ENCODE measurements at places on chromosomes 12 and 14.

- no peak for DNase-seq
Measured at GRCh38 chr12:110846615-110847566, at the start of gene CCDC63. TSS of gene CCDC63 (plus strand) at chr12:110846987. CDS start at chr12:110852955, 5,968 bp downstream.

GRCh38 chr12:87290505-87290904 is 738.7 kb downstream of the C12orf50 start:
- no peak for DNase-seq

DNA sequence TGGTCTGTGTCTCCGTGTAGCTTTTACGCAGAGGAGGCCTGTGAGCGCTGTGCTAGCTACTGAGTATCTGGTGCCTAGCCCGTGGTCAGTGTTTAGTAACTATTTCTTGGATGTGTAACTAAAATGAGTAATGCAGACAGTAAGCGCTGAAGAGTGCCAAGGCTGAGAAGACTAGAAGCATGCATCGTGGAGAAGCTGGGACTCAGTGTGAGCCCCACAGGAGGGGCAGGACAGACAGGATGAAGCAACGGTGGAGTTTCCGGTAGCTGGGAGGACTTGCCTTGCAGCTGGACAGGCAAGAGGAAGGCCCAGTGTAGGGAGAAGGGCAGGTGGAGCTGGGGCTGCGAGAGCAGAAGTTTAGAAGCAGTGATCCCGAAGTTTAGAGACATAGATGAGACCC is 233.4 kb upstream of the FKBP4 start:
- no peak for DNase-seq

DNA sequence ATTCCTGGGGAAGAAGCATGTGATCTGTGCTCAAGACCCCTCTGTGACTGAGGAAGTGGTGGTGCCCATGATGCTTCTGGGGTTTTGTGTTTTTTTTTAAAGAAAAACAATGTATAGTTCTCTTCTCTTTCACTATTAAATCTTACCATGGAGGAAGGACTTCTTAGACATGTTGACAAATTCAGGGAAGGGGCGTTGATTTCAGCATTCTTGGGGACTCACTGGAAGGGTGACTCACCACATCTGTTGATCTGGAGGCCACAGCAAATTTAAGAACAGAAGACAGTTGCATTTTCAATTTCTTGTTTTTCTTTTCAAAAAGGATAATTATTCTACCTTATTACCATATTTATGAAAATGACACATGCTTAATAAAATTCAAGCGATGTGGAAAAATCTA is 152.9 kb upstream of the RTL1 start:
- no peak for DNase-seq

GRCh38 chr14:90091393-90091792 is 29.6 kb downstream of the KCNK13 start:
- DNase-seq, result no peak

GRCh38 chr14:89667983-89668382 is 250.9 kb upstream of the FOXN3 start:
- no peak for DNase-seq

GRCh38 chr14:85688006-85688405 is 158.1 kb downstream of the FLRT2 start:
- DNase-seq, result no peak

DNA sequence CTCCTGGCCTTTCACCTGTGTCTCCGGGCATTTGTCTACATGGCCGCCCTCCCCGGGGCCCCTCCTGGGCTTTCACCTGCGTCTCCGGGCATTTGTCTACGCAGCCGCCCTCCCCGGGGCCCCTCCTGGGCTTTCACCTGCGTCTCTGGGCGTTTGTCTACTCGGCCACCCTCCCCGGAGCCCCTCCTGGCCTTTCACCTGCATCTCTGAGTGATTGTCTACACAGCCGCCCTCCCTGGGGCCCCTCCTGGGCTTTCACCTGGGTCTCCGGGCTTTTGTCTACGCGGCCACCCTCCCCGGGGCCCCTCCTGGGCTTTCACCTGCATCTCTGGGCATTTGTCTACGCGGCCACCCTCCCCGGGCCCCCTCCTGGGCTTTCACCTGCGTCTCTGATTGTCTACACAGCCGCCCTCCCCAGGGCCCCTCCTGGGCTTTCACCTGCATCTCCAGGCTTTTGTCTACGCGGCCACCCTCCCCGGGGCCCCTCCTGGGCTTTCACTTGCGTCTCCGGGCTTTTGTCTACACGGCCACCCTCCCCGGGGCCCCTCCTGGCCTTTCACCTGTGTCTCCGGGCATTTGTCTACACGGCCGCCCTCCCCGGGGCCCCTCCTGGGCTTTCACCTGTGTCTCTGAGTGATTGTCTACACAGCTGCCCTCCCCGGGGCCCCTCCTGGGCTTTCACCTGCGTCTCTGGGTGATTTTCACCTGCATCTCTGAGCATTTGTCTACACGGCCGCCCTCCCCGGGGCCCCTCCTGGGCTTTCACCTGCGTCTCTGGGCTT is 68.0 kb upstream of the GALNT9 start:
- no peak for DNase-seq

DNA sequence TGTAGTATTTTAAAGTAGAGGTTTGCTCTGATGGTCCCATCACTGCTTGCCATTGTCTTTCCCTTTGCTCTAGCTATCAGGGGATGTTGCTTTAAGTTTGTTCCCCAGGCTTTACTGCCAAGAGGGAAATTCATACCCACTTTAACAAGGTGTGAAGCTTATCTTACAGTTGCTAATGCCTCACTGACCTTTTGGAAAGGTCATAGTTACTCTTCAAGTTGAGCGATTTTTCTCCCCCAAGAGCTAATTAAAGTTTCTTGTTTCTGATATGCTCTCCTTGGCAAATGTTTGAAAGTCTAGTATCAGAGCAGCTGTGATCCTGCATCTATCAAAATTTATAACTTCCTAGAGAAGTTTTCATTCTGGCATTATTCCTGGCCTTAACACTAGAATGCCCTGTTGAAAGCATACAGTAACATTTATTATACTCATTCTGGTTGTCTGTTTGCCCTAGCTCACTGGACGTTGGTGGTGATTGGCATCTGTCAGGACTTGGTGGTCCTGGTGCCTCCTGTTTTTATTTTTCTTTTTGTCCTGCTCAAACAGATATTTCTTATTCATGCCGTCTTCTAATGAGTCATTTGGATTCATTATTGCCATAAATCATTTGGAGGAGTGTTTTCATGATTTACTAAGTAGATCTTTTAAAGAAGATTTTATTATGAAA is 8.1 kb downstream of the ATP2A2 start:
- DNase-seq, result no peak

GRCh38 chr12:93572712-93573551 is 457 bp downstream of the SOCS2 start:
- no peak for DNase-seq

DNA sequence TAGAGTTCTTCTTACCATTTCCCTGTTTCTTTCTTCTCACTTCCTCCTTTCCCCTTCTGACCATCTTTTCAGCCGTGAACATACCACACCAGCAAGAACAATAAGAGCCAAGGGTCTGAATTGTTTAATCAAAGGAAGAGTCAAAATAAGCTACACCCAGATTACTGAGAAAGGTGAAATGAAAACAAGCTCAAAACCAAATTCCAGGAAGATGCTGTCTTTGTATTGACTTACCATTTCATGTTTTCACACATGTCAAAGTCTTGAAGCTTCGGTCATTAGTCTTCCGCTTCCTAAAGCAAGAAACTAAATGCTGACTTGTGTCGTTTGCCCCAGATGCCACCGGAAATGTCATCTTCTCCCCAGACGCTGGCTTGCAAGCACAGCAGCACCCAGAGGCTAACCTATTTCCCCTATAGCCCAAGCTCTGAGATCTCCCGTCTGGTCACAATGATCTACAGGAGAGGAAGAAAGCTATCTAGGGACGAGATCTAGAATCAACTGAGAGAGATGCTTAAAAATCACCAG is 136.5 kb upstream of the AMIGO2 start:
- DNase-seq, result peak; percentile 41

GRCh38 chr14:102560458-102561261 is 31.8 kb upstream of the RCOR1 start:
- no peak for DNase-seq

DNA sequence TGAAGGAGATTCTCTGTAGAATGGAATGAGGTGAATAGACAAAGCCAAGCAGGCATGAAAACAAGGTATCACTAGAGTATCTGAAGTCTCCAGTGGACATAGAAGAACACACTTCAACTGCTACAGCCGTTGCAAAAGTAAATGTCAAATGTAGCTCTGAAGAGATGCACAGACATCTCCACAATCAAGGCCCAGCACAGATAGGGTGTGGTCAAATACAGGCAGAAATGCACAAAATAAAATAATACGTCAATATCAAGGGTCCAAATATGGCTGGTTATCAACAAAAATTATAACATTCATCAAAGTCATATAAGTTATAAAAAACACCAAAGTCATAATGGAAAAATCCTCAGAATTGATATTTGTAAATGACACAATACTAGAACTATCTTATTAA is 1107.3 kb downstream of the TMEM121 start:
- DNase-seq, result no peak

DNA sequence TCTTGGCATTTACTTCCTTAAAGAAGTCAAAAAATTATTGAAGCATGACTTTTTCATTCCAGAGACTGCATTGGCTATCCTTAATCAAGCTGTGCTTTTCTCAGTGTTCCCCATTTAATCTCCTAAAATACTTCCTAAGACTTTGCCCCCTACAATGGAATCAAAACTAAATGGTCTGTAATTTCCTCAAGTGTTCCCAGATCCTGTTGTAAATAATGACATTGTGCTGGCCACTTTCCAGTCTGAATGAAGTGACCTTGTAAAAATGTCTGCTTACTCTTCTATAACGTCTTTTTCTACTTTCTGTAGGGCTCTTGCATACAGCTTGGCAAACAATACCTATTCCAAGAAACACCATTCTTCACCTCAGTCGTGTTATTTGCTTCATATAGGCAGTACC is 45.3 kb upstream of the MBIP start:
- DNase-seq, result no peak

- peak; percentile 42 for DNase-seq
Measured at GRCh38 chr14:102516531-102517391, 7.2 kb upstream of the ANKRD9 start.

- DNase-seq, result no peak
Measured at GRCh38 chr14:104647467-104648043, 41.9 kb upstream of the INF2 start.

- no peak for DNase-seq
Measured at GRCh38 chr12:46458500-46459102, 86.0 kb upstream of the SLC38A2 start.

GRCh38 chr12:31259136-31259886 is 66.6 kb downstream of the SINHCAF start:
- no peak for DNase-seq

- no peak for DNase-seq
Measured at GRCh38 chr12:58425481-58426392, 484.4 kb downstream of the ATP23 start.

- DNase-seq, result no peak
Measured at GRCh38 chr12:39902821-39903220, 203.1 kb downstream of the SLC2A13 start.

GRCh38 chr12:60324746-60325145 is 728.9 kb downstream of the SLC16A7 start:
- DNase-seq, result no peak

GRCh38 chr12:53179687-53180219 is 769 bp upstream of the ZNF740 start:
- no peak for DNase-seq

GRCh38 chr12:51329742-51330141 is 5.8 kb upstream of the BIN2 start:
- no peak for DNase-seq

DNA sequence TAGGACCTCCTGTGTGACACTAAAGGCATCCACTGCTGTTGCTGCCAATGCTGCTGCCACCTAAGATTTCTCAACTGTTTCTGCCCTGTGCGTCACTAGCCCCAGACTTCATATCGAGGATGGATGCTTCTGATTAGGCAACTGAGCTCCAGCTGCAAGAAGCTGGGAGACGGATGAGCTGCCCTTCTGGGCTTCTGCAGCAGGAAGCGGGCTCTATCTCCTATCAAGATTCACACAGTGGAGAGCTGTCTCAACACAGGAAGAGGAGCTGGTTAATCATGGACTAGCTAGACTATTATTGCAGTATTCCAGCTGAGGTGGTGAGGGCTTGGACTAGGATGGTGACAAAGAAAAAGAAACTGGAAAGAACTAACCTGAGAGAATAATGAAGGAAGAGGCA is 59.2 kb upstream of the PELI2 start:
- no peak for DNase-seq

- no peak for DNase-seq
Measured at GRCh38 chr14:80491131-80491530, 279.8 kb upstream of the DIO2 start.

- no peak for DNase-seq
Measured at GRCh38 chr12:21429994-21430393, 7.5 kb upstream of the PYROXD1 start.

DNA sequence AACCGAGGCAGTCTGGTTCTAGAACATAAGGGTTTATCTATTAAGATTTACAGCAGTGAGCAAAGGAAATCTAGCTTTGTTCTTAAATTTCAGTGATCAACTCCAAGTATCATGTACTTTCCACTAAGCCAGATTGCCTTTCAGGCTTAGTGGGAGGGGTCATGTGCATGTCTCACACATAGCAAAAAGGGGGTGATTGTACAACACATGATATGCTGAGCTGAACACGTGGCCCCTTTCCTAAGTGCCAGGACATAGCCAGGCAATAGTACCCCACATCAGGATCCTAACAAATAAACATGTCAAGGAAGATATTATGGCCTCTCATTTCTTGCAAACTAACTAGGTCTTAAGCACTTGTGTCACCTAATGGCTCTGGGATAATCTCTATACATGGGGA is 347.2 kb downstream of the C12orf75 start:
- DNase-seq, result no peak

DNA sequence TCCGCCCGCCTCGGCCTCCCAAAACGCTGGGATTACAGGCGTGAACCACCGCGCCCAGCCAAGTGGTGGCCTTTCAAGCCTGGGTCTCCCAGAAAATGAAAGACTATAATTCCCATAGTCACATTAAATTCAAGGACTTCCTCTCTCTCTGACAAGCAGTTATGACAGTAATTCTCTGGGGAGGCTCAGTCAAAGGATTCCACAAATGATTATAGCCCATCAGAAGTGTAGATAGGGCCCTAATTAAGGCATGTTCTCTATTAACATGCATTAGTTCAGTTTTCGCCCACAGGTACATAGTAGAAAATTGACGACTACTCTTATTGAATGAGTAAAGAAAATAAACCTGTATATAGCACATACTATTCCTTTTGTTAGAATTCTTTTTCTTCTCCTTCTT is 16.4 kb downstream of the PRMT8 start:
- DNase-seq, result no peak

DNA sequence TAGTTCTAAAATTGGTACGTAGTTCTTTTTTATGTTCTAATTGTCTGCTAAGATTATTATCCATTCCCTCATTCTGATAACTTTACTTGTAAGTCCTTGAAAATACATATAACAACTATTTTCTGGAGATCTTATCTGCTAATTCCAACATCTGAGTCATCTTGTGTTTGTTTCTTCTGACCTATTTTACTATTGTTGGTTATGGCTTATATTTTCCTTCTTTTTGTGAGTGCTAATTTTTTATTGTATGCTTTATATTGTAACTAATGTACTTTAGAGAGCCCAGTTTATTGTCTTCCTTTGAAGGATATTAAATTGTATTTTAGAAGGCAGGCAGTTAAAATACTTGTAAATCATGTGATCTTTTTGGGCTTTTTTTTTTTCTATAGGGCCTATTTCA is 149.3 kb upstream of the LRFN5 start:
- DNase-seq, result no peak

- DNase-seq, result no peak
Measured at GRCh38 chr12:58029260-58029659, 87.9 kb downstream of the ATP23 start.
